Activated naive CD4-positive, alpha-beta T cell (primary cell): ENCODE measurements at places on chromosomes 11 and 22.

- DNase-seq: no peak
These were observed 4.2 kb downstream of the ELF5 start for GRCh38 chr11:34509336-34509876.

DNA sequence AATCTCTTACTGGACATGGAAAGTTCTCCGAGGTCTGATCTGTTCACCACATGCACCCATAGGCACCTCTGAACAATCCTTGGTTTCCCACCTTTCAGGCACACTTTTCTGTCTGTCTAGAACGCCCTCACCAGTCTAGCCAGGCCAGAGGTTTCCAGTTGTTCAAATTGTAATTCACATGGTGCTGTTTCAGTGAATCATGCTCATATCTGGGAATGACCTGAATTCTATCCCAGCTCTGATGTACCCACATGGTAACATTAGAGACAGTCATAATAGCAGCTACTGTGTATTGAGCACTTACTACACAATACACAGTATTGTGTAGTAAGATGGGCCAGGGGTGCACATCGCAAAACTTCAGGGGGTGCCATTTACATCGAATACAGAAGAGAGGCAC is 138.2 kb downstream of the COMMD9 start:
- no peak for DNase-seq

DNA sequence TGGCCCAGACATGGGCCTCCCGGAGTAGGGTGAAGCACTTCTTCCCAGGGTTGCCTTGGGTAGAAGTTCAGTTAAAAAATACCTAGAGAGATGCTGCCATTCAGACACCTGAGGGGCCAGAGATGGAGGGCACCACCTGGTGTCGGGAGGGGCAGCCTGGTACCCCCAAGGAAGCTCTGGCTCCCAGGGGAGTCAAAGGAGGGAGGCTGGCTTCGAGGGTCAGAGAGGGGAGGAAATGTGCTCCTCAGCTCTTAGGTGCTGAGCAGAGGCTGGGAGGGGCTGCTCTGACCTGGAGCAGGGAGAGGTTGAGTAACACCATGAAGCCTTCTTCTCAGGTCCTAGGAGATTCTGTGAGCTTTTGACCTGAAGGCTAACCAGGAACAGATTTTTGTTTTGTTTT is 1.1 kb downstream of the USP35 start:
- no peak for DNase-seq

DNA sequence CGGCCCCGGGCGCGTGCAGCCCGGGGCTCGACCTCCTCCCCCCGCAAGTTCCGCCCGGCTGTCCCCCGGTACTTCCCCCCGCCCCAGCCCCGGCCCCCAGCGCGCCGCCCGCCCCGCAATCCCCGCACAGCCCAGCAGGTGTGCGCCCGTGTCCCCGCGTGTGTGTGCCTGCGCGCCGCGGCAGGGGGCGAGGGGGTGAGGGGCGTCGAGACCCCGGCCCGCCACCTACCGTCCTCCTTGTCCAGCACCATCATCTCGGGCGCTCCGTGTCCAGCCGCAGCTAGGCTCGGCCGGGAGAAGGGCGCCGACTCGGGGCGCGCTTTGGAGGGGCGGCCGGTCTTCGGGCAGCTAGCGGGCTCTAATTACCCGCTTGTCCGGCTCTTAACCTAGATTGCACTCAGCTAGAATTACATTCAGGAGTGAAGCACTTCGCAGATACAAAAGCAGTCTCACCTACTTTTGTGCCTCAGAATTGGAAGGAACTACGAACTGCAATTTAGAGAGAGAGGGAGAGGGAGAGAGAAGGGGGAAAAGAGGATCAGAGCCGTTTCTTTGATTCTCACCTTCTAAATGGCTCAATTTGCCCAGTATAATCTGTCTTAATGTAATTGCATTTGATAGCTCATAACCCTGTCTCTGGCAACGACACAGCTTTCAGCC is 439 bp downstream of the LMO1 start:
- DNase-seq: no peak

DNA sequence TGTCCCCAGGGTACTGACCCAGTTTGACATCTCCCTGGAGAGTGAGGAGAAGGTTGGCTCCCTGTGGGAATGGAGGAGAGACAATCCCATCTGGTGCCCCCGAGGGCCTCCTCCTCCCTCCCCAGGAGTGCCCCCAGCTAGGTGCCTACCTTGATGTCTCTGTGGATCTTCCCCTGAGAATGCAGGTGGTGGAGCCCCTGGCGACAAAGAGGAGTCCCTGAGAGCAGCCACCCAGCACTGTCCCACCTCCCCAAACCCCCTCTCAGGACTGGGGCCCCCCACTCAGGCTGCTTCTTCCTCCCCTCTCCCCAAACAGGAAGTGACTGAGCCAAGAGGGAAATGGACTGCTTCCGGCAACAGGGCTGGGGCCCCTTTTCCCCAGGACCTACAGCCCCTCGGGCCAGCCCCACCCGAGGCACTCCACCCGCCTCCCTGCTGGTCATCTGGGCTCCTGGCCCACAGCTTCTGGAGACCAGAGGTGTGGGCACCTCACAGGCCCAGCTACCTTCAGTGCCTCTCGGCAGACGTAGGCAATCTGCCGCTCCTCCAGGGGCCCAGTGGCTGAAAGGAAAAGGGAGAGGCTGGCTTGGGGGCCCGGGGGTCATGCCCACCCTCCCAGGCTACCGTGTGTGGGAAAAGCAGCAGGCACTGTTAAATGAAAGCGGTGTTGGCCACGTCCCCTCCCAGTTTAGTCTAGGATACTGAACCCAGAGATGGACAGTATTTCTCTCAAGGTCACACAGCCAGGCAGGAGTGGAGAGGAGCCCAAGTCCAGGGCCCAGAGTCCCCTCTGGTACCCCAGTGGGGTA is 1.2 kb downstream of the MAP4K2 start:
- no peak for DNase-seq

DNA sequence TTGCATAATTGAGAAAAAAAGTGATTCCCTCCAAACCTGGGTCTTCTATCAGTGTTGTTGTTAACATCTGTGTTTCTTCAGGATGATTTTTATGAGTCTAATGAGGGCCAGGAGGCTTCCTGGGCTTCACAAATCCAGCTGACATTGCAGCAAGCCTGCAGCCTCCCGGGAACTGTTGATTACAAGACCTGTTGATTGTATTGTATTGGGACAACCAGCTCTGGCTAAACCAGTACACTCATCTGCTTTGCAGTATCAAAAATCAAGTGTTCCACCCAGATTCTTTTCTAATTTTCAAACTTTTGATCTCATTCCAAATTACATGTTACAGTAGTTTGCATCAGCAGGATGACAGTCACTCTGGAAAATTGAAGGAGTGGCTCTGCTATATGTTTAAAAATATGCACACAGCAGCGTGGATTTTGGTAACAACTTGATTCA is 16.1 kb upstream of the PRSS23 start:
- no peak for DNase-seq

GRCh38 chr11:3825473-3826154 is 15.1 kb downstream of the RHOG start:
- no peak for DNase-seq

- no peak for DNase-seq
These were observed 120.9 kb downstream of the ST3GAL4 start for GRCh38 chr11:126476266-126476924.

- DNase-seq: no peak
These were observed 21.4 kb upstream of the RCN1 start for GRCh38 chr11:32069361-32070058.

DNA sequence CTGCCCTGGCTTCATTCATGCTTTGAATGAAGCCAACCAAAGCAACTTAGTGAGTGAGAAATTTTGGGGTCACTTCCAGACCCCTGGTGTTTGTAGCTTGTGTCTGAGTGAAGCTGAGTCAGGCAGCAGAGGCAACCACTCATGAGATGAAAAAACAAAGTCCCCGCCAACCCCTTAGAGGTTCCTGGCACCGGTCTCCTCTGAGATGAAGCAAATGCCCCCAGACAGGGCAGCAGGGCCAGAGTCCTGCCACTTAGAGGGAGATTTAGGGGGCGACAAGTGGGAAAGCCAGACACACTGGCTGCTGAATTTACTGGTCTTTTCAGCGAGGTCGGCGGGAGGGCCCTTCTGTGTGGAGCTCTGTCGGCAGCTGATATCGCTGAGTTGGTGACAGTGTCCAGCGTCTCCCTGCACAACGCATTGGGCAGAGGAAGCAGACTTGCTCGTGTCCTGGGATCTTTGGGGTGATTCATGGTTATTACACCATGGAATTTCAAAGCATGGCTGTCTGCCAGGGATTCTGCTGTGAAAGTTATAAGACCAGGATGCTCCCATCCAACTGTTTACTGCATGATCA is 482.6 kb downstream of the MIAT start:
- no peak for DNase-seq
